CD4-positive, alpha-beta T cell treated with Interleukin-4 for 1 hour (primary cell): ENCODE measurements at places on chromosomes 7 and 10.
A peak's percentile ranks its signal among the peaks of the same experiment; 100 is the strongest.

DNA sequence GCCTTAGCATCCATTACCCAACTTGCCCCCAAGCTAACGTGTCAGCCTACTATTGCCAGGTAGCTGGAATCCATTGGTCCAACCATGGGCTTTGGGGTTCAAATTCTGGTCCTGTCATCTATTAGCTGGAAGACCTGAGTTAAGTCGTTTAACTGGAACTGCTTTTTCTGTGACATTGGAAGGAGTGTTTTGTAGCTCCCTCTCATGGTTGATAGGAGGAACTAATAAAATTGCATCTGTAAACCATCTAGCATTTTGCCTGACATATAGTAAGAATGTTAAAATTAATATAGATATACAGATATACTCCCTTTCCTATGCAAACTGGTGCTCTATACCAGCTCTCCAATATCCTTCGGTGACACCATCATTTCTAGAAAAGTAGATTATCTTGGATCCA, 23.8 kb upstream of the SLF2 start:
- DNase-seq: no peak

- no peak for DNase-seq
Observed at GRCh38 chr7:98740643-98741042, 123.6 kb downstream of the NPTX2 start.

GRCh38 chr7:132141109-132141508, 435.2 kb downstream of the PLXNA4 start:
- DNase-seq: no peak

- DNase-seq: no peak
Observed at GRCh38 chr7:46007990-46008643, 87.0 kb upstream of the IGFBP3 start.

DNA sequence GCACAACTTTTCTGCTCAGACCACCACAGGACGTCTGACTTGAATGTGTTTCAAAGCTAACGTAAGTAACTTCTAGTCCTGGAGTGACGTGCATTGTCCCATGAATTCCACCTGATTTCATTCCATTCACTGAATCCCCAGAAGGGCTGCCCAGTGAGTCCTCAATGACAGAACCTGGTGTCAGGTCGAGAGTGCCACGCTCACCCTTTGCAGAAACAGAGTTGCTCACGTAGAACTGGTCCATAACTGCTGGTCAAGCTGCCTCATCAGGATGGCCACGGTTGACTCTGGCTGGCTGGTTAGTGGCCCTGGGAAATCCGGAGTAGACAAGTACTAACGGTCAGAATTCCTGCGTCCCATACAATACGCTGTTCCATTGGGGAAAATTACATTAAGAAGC, 50.6 kb upstream of the UBE3C start:
- DNase-seq: no peak

GRCh38 chr7:142463401-142463850, 205.6 kb upstream of the PRSS58 start:
- DNase-seq: no peak

DNA sequence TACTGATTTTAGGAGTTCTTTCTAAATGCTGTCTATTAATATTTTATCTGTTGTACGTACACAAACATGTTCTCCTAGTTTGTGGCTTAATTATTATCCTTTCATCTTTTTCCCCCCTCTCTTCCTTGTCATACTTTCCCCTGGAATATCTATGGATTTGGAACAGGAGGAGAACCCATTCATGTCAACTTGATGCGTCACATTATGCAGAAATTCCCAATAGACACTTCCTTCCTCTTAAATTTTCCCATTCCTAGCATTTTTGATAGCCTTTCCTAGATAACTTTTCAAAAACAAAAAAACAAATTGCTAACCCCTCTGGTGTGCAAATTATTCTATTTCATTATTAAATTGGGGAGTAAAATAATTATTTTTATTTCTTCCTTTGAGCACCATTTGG, 36.2 kb downstream of the SLC35B4 start:
- no peak for DNase-seq

GRCh38 chr7:80596933-80597517, 41.4 kb upstream of the CD36 start:
- no peak for DNase-seq

DNA sequence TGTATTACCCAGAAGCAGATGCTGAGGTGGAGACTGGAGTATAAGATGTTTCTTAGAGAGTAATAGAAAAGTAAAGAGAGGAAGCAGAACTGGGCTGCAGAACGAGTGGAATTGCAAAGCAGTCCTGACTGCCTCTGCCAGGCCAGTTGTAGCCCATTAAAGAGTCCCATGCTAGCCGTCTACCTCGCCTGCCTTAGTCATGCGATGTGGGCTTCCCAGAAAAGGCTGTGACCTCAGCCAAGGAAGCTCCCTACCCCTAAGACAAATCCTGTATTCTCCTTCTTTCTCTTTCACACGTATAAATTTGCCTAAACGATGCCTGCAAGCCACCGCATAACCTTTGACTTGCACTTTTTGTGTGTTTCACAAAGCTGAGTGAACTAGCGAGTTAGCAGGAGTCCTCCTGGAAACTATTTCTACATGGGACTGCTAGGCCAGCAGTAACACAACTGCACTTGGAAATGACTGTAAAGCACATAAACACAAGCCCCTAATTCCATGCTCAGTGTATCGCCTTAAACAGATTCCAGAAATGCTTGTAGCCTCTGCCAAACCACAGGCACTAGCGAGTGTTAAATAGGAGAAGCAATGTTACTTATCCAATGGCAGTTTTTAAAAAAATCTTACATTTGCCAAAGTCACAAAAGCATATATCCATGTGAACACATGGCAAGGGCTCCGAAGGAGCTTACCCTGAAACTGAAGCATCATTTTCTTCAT, 47.4 kb upstream of the GNAI1 start:
- no peak for DNase-seq

- DNase-seq: no peak
Observed at GRCh38 chr10:104327745-104328645, 10.3 kb downstream of the ITPRIP start.

GRCh38 chr7:116111475-116111874, 80.9 kb upstream of the TFEC start:
- DNase-seq: no peak

DNA sequence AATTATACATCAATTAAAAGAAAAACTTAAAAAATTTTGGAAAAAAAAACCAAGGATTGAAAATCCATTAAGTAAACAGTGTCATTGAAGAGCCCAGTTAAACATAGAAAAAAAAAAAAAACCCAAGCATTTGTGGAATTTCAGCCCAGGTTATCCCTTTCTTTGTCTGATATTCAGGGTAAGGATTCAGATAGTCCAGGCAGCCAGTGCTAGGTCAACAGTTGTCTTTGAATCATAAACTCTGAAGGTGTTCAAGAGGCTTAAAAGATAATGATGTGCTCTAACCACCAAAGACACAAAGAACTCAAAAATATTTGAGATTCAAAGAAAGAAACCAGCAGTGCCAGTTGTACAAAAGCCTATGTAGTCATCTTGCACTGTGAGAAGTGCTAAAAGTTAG, 270.3 kb upstream of the DKK1 start:
- no peak for DNase-seq

GRCh38 chr10:79321951-79322350, 25.3 kb upstream of the PPIF start:
- no peak for DNase-seq

GRCh38 chr7:525740-526139, 6.1 kb upstream of the PDGFA start:
- DNase-seq: no peak

GRCh38 chr7:114631249-114631822, 216.7 kb downstream of the FOXP2 start:
- DNase-seq: no peak

DNA sequence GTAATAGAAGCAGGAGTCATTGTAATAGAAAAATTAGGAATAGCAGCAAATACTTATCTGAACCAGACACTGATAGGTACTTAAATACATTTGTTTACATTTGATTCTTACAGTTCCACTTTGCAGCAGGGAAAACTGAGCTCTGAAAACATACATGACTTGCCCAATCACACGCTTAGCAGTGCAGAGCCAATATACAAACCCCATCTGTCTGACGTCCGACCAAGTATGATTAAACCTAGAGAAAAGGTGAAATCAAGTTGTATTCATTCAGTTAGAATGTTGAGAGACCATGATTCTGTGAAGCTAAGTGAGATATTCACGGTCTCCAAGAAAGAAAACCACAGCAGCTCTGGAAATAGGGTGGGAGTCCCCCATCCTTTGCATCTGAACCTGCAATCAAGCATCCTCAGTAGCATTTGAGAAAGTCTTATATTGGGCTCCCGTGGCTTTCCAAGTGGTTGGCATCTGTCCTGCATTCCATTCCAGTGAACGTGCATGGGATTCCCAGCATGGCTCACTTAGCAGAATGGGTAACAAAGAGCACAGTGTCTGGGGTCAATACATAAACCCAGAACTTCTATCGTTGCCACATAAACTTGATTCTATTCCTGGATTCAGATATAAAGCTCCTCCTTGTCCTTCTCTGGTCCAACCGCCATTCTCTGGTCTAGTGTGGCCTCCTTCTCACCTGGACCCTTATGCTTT, 148.7 kb upstream of the RSU1 start:
- no peak for DNase-seq

DNA sequence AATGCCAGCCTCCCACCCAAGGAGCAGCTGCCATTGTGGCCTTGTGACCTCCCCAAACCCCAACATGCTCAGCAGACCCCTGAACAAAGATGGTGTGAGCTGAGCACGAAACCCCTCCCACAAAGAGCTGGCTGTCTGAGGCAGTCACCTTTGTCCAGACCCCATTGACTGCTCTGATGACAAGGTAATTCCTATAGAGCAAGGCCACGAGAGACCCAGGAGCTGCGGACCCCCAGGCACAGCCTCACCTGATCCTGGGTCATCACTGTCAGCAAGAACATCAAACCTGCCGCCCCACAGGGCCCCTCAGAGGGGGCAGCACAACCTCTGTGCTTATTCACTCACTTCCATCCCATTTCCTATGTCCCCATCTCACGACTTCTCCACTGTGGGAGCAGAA, 102.6 kb downstream of the CPXM2 start:
- no peak for DNase-seq

- DNase-seq: no peak
Observed at GRCh38 chr10:34988397-34989067, 101.6 kb downstream of the CUL2 start.

GRCh38 chr7:16991551-16991950, 109.8 kb upstream of the AGR3 start:
- no peak for DNase-seq

- DNase-seq: peak; percentile 66
Observed at GRCh38 chr10:101843032-101844021, at the start of gene KCNIP2. Gene KCNIP2, minus strand, starts transcription at chr10:101843800. Its CDS starts 232 bp downstream, at chr10:101843568.

DNA sequence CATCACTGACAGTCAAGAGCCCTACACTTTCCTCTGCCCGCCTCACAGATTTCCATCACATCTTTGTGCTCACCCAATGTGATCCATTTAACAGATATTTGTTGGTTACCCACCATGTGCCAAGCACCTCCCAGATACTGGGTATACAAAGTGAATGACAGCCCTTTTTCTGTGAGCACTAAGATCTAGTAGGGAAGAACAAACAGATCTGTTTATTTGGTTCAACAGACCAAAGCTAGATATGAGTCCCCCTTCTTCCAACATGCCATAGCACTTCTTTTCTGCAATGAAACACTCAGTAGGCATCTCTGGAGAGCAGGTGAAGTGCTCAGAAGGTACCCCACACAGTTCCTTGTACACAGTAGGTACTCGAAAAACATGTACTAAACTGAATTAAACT, 101.4 kb downstream of the HIPK2 start:
- DNase-seq: no peak

DNA sequence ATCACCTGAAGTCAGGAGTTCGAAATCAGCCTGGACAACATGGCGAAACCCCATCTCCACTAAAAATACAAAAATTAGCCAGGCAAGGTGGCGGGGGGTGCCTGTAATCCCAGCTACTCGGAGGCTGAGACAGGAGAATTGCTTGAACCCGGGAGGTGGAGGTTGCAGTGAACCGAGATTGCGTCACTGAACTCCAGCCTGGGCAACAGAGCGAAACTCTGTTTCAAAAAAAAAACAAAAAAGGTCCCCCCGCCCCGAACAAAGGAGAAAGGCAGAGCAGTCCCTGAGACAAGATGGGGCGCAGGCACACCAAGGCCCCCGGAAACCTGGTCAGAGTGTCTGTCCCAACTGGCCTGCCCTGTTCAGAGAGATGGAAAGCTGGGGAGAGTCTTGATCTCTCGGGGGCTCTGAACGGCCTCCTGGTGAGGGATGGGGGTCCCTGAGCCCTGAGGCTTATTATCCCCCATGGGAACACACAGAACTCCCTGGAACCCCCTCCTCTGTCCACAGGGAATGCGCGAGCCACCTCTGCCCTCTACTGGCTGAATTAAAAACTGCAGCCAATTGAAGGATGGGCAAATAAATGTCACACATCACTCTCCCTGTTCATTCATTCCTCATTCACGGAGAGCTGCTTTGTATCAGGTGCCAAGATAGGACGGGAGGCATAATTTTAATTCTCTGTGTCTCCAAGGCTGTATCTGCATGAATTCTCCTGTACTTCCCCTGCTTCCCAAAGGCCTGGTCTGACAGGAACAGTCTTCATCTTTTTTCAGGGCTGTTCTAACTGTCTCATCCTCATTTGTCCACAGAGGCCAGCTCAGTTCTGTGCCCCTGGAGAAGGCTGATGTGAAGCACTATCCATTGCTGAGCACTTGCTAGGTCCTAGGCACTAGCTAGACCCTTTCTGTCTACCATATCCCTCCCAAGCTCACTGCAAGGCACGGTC, 28.9 kb downstream of the MAT1A start:
- peak; percentile 37 for DNase-seq

GRCh38 chr7:16509829-16510228, 16.8 kb upstream of the LRRC72 start:
- DNase-seq: no peak

- no peak for DNase-seq
Observed at GRCh38 chr7:116762971-116763370, 91.0 kb downstream of the MET start.

DNA sequence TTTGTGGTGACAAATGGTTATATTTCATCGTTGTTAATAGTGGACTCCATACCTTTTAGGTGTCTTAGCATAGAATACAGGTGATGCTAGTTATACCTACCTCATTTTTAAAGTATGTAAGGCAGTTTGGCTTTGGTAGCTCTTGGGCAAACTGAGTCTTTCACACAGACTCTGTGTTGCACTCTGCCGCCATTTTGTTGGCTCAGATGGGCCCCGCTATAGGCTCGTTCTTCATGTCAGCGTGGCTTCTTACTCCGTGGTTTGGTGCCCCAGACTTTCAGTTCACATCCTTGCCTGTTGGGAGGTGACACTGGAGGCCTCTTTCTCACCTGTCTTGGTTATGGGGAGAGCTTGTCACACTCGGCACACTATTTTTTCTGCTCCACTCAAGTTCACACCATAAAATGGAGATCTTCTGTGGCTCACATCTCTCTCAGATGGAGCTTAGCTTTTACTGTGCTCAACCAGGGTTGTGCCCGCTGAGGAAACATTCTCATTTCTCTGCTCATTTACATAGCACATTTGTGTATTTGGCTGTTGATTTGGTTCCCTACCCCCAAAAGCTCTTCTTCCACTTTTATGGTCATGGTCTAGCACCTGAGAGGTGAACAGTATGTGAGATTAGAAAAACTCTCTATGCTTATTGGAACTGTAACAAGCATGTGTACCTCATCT, 178.5 kb downstream of the ARID5B start:
- no peak for DNase-seq
